ENCODE measurements at places on chromosomes 1 and 21. TPM values are rescaled to one million over a fixed set of nuclear protein-coding genes. Genes with fewer than 3 reads are reported as not detected.

AMY2A gene
- not detected for total RNA-seq

FTCD gene
- total RNA-seq, result 0.14 TPM

SPRR2E gene
- not detected for total RNA-seq

GNAT2 gene
- total RNA-seq, result 0.28 TPM

CHODL gene
- not detected for total RNA-seq

All from smooth muscle cell of bladder (primary cell).